ENCODE measurements at places on chromosomes 12 and 14.

DNA sequence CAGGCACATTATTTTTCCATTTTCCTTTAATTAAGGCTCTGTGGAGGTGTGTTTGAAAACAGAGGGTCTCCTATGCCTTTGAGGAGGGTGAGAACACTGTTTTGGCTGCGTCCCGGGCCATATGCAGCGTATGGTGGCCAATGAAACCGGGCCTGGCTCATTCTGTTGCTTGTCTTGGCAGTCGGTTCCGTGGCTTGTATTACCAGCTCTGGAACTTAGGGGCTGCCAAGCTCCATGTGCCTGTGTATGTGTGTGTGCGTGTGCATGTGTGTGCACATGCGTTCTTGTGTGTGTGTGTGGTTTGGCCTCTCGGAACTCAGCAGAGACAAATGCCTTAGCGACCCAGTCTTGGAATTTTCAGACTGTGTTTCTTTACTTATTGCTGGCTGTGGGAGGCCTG is 2.7 kb downstream of the JDP2 start:
- DNase-seq: peak; percentile 64

DNA sequence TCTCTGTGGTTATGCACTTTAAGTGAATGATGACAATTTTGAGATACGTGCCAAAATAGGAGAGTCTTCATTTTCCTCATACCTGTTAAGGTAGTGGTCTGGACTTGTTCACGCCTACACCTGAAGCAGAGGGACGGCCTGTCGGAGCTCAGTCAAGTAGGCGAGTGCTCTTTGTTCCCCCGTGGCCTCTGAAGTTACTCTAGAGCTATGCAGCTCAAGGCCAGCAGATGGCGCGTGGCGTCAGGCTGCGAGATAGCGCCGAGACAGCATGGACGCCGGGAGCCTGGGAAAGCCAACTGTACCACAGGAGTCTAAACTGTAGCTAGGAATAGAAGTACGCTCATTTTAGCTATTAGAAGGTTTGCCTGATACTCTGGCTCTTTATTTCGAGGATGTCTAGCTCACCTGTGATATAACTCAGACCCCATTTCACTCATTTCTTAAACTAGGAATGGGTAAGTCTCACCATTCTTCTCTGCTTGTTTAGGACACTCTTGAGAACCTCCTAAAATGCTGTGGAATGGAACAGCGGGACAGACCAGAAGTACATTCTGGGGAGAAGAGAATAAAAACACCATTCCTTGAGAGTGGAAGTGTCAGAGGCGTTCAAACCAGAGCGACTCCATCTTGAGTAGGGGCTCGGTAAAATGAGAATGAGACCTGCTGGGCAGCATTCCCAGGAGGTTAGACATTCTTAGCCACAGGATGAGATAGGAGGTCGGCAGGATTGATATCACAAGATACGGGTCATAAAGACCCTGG is 267.4 kb upstream of the HMGA2 start:
- peak; percentile 84 for DNase-seq

GRCh38 chr12:120241561-120242274 is 23.8 kb downstream of the PXN start:
- no peak for DNase-seq

GRCh38 chr14:22555384-22556011 is 33.5 kb downstream of the DAD1 start:
- peak; percentile 54 for DNase-seq

GRCh38 chr12:12405882-12406281 is 49.0 kb downstream of the BORCS5 start:
- no peak for DNase-seq

DNA sequence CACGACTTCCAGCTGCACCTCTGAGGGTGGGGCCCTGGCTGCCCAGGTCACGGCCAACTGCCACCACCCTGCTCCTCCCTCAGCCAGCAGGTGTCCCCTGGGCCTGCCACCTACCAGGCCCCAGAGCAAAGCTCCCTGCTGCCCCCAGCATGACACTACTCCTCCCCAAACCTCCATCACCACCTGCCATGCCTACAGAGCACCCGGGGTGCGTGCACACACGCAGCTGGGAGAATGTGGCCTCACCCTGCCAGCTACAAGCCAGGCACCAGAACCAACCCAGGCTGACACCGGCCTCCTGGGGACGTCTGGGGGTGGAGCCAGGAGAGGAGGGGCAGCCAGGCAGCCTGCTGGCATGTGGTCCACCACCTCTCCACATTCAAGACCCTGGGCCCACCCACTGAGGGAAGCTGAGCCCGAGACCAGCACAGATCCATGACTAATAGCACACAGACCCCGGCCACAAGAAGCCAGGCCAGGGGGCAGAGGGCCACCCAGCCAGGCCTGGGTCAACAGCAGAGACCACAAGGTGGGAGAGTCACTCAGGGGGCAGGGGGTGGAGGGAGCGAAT is 3.4 kb downstream of the JAG2 start:
- DNase-seq: no peak
